ENCODE measurements at places on chromosomes 16 and 17.
A peak's percentile ranks its signal among the peaks of the same experiment; 100 is the strongest.

DNA sequence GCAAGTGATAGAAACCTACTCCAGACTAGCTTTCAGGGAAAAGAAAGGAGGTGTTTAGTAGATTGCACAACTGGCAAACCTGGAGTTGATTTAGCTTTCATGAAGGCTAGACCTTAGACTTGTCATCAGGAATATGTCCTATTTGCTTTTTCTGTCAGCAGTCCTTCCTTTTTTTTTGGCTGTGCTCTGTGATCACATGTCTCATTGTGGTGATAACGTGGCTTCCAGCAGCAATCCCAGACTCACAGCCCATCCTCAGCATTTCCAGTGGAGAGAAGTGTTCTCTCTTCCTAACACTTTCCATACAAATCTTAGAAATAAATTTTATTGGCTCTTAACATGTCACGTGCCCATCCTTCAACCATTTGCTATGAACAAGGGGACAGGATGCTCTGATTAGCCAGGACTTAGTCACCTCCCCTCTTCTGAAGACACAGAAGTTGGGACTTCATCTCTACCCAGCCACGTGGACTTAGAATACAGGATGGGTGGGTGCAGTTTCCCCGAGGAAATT is 74.7 kb downstream of the CDH13 start:
- H3K4me1 ChIP-seq, result peaks cover 26% of the 10 kb centered on the region
- no peaks in the 10 kb centered on the region for H3K27me3 ChIP-seq
- DNase-seq, result no peak
- no peak overlapping the region for H3K4me3 ChIP-seq
- peak overlapping the region; percentile 8 for H3K27ac ChIP-seq
- H3K36me3 ChIP-seq, result no peaks in the 10 kb centered on the region

DNA sequence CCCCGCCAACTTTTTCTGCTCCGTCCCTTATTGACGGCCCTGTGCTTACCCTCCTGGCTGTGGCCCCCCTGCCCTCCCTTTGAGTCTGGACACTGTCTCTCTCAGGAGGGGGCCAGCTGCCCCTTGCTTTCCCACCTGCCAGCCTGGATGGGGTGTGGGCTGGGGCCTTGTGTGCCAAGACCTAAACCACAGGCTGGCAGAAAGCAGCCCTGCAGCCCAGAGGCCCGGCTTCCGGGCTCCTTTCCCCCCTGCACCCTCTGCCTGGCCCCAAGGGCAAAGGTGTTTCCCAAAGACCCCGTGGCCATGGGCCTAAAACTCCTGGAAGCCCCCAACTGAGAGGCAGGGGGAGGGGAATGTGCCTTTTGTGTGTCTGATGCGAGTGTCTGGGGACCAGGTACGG is 17.5 kb downstream of the GPT2 start:
- no peak for DNase-seq
- no peaks in the 10 kb centered on the region for H3K4me1 ChIP-seq
- H3K4me3 ChIP-seq, result no peak overlapping the region
- H3K36me3 ChIP-seq, result peaks cover 65% of the 10 kb centered on the region
- H3K27me3 ChIP-seq, result no peaks in the 10 kb centered on the region

GRCh38 chr16:67431775-67432505 is 1.0 kb downstream of the HSD11B2 start:
- no peak for DNase-seq
- H3K27me3 ChIP-seq, result peaks cover 4% of the 10 kb centered on the region
- H3K27ac ChIP-seq, result no peak overlapping the region
- peak overlapping the region; percentile 41 for H3K4me3 ChIP-seq
- H3K4me1 ChIP-seq, result no peaks in the 10 kb centered on the region

GRCh38 chr16:16861546-16861945 is 482.6 kb downstream of the NPIPA7 start:
- no peak overlapping the region for H3K4me3 ChIP-seq
- DNase-seq, result no peak
- no peak overlapping the region for H3K27ac ChIP-seq
- no peaks in the 10 kb centered on the region for H3K4me1 ChIP-seq

DNA sequence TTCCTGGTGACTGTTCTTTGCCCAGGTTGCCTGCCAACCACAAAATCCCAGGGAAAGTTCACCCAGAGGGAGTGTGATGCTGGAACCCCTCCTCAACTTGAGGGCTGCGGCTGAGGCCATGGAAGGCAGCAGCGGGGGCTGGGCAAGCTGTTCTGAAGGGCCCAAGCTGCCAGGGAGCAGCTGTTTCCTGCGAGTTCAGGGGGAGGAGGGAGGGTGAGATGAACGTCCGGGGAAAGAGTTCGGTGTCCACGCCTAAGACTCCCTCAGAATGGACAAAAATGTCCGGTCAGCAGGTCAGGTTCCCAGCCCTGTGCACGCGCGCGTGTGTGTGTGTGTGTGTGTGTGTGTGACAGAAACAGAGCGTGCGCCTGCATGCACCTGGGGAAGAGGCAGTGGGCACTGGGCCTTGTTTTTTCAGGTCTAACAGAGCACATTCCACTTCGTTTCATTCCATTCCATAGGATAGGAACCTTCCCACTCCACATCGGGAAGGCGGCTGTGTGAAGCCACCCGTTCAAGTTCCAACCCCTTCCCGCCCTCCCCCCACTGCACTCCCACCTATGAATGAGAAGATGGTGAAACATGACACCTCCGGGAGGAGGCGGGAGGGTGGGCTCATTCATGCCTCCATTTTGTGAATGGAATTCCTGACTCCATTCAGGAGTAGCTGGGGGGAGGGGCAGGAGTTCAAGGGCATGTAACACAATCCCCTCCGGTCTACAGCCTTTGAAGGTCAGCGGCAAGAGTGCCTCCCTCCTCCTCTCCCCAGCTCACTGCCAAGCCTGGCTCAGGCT is 15.7 kb downstream of the ETV4 start:
- peaks cover 17% of the 10 kb centered on the region for H3K4me1 ChIP-seq
- H3K36me3 ChIP-seq, result peaks cover 29% of the 10 kb centered on the region
- H3K4me3 ChIP-seq, result no peak overlapping the region
- peak overlapping the region; percentile 67 for H3K27ac ChIP-seq
- DNase-seq, result peak; percentile 84
- no peaks in the 10 kb centered on the region for H3K27me3 ChIP-seq

DNA sequence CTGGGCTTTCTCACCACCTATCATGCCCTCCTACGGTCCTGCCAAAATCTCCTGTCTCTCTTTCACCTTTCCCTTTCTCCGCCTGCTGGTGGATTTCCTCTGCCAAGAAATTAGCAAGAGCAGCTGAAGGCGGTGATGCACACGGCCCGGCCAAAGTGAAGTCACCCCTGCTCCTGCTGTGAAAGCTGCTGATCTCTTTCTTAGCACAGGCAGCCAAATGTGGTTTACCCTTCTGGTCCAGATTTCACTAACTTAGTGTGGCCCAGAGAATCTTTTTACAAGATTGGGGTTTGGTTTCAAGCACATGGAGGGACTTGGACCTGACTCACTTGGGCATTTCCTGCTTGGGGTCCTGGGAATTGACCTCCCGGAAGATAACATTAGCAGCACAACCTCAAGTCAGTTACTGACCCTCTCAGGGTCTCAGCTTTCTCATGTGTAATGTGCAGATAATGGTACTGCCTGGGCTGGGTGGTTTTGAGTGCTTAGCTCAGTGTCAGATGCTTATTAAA is 155.7 kb downstream of the SOCS1 start:
- H3K27me3 ChIP-seq, result no peaks in the 10 kb centered on the region
- peaks cover 11% of the 10 kb centered on the region for H3K4me1 ChIP-seq
- H3K4me3 ChIP-seq, result no peak overlapping the region
- H3K36me3 ChIP-seq, result no peaks in the 10 kb centered on the region

Data from RWPE2 (cell line).